Upper lobe of left lung (tissue), 6 donors: ENCODE measurements at places on chromosomes 2 and 18. TPM values are rescaled to one million over a fixed set of nuclear protein-coding genes. Genes with fewer than 3 reads are reported as not detected.

- DNase-seq: no peak
Measured at GRCh38 chr18:59917422-59917821, 17.6 kb downstream of the PMAIP1 start.

LRRTM1 gene
- total RNA-seq: 0.40 TPM

KCNE4 gene
- total RNA-seq: not detected

MFF gene
- total RNA-seq: 53.9 TPM
